ENCODE measurements at places on chromosomes 16 and 17.

- no peak for DNase-seq
These were observed at the start of gene PVALEF for GRCh38 chr17:81165246-81166032. PVALEF (plus strand) TSS chr17:81165507; CDS start chr17:81181227, 15,720 bp downstream.

GRCh38 chr17:68035131-68035522, 408 bp upstream of the KPNA2 start:
- no peak for DNase-seq

DNA sequence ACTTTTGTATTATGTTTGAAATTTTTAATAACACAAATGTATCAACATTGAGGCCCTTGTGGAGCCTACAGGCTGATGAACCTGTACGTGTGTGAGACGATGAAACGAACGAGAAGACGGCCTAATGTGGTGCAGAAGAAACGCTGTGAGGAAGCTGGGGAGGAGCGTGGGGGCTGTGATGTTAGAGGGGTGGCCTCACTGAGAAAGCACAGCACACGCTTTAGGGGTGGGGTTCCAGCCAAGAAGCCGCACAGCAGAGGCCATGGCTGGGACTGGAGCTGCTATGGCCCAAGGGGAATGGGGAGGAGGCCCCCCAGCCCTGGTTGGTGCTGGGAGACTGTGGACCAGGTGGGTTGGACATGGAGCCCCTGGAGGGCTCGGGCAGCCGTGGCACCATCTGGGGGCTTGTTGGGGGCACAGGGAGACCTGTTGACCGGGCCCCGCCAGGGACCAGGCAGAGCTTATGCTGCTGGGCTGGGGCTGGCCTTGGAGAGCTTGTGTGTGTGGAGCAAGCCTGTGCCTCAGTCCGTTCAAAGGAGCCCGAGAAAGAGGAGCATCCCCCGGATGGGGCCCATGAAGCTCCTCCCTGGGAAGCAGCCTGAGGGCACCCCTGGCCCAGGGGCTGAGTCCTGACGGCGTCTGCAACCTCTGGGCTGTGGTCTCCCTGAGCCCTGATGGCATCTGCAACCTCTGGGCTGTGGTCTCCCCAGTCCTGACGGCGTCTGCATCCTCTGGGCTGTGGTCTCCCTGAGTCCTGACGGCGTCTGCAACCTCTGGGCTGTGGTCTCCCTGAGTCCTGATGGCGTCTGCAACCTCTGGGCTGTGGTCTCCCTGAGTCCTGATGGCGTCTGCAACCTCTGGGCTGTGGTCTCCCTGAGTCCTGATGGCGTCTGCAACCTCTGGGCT, 44.7 kb downstream of the METRNL start:
- DNase-seq, result no peak

DNA sequence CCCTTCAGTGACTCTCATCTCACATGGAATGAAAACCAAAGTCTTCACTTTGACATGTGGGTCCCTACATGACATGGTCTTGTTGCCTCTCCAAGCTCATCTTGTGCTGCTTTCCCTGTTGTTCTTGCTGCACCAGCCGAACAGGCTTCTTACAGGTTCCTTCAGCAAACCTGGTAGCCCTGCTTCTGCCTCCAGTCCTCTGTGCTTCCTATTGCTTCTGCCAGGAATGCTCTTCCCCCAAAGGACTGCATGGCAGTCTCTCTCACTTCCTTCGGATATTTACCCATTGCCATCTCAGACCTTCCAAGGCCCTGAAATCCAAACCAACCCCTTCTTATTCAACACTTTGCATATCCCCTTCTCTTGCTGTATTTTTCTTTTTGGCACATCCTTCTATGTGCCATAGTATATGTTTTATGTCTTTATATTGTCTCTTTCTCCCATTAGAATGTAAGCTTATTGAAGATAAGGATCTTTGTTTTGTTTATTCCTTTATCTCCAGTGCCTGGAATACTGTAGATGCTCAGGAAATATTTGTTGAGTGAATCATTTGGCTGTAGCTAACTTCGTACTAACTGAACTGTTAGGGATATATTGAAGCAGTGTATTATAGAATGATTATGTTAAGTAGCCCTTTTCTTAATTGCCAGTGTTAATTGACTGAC, 57.9 kb upstream of the SLC12A3 start:
- DNase-seq, result no peak

DNA sequence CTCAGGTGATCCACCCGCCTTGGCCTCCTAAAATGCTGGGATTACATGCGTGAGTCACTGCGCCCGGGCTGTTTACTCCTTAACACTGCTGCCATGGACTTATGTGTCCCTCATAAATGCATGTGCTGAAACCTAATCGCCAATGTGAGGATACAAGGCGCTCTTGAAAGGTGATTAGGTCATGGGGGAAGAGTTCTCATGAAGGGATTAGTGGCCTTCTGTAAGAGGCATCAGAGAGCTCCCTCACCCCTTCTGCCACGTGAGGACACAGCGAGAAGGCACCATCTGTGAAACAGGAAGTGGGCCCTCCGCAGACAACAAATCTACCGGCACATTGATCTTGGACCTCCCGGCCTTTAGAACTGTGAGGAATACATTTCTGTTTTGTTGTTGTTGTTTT, 19.1 kb downstream of the ITPRIPL2 start:
- DNase-seq, result no peak

GRCh38 chr17:34797720-34798119, 163.5 kb downstream of the CCT6B start:
- DNase-seq, result no peak

DNA sequence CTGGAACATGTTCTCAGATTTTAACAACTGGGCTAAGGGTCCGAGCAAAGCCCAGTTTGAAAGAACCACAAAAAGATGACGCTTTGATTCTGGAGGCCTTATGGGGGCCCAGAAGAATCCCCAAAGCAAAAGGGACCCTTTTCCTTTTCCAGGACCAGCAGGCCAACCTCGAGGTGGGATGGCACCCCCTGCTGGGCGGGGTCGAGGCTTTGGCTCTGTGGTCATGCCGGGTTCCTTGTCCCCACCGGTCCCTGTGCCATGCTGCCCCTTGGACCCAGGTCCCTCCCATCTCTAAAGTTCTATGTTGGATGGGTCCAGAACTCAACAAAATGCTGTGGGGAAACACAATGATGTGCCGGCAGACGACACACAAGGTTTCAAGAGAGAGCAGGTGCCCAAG, 30.9 kb downstream of the TMEM204 start:
- DNase-seq, result no peak

GRCh38 chr17:1640329-1641064, 5.0 kb downstream of the SCARF1 start:
- DNase-seq, result no peak

- no peak for DNase-seq
These were observed 2.9 kb downstream of the TMEM107 start for GRCh38 chr17:8173056-8173870.

DNA sequence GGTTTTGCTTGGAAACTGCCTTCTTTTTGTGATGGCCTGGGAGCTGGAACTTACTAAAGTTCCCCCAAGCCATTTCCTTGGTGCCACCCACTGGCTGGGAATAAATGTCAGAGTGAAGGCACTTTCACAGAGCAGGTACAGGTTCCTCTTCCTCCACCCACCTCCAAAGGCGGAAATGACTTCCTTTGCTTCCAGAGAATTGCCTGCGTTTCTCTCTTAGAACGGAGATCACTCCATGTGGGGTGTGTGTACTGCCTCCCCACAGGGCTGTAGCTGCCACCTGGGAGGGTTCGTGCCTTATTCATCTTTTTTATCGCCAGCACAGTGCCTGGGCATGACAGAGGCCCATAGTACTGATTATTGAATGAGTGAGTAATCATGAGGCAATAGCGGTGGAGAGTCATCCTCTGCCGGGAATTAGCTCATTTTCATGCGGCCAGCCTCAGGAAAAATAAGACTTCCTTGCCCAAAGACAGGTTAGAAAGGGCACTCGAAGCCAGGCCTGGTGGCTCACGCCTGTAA, 32.2 kb upstream of the HAS3 start:
- no peak for DNase-seq

DNA sequence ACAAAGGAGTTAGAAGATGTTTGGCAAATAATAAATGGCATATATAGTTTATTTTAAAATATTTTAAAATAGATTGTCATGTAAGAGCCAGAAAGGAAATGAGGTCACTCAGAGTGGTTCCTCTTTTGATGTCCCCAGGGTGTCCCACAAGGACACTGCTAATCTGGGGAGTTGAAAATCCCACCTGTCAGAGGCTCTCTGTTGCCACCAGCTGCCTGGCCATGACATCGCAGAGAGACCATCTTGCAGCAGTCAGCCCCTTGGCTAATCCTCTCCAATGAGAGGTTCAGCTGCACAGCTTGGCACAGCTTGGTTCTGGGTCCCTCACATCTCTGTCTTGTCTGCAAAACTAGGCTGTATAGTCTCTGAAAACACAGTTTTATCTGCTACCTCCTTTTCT, 11.0 kb upstream of the RBFOX1 start:
- DNase-seq, result no peak

DNA sequence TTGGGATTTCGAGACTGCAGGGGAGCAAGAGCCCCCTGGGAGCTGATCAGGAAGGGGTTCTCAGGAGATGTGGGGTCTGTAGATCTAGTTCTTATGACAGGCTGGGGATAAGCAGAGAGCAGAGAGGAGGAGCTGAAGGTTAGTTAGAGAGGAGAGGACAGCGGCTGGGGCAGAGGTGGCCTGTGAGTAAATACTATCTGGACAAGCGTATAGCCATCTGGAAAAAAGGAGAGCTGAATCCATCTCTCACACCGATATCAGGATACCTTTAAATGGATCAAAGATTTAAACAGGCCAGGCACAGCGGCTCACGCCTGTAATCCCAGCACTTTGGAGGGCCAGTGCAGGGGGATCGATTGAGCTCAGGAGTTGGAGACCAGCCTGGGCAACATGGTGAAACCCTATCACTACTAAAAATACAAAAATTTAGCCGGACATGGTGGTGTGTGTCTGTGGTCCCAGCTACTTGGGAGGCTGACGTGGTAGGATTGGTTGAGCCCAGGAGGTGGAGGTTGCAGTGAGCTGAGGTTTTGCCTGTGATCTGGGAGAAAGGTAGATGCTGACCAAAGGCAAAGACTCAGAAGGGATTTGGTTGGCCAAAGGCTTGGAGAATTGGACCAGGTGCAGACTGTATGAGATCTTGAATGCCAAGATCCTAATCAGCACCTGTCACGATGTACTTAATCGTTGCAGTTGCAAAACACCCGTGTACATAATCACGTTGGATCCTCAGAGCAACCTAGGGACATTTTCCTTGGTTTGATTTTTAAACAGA, 18.9 kb upstream of the SLC25A19 start:
- DNase-seq, result no peak

DNA sequence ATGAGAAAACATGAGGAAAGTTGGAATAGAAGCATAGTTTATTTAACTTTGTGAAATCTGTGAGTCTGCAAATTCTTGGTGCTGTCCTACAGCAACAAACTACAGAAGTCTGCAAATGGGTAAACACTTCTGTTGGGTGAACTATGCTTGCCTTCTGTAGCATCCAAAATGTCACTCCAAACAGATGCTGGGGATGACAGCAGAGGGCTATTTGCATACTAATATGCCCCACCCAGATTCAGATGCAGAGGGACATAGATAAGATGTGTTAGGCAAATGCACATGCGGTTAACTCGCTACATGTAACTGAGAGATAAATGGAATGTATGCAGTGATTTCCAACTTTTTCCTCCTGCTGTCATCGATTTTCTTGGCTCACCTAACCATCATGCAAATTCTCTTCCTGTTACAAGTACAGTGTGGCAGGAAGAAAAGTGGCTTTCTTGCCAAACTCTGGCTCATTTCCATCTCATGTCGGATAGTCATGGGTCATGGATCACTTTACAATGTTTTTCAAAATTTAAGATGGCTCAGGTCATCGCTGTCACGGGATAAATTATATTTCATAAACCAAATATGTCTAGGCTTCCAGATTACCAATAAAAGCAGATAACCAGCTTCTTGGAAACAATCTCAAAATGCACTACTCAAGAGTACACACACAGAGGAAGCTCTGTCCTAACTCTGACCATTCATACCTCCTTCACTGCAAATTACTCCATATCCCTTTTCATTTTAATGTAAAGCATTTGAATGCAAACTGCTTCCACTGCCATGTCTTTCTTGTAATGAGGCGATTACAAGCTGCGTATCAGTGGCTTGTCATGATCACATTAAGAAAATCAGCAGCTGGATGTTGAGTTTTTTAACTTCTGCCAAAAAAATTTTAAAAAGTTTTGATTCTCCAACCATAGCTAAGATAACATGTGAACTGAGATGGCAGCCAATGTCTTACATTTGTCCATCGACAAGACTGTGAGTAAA, 47.7 kb downstream of the ADAMTS18 start:
- no peak for DNase-seq

- DNase-seq, result no peak
These were observed 85.5 kb upstream of the DOC2B start for GRCh38 chr17:266701-267667.

GRCh38 chr16:66959704-66960161, 1.3 kb upstream of the CES3 start:
- DNase-seq, result no peak

DNA sequence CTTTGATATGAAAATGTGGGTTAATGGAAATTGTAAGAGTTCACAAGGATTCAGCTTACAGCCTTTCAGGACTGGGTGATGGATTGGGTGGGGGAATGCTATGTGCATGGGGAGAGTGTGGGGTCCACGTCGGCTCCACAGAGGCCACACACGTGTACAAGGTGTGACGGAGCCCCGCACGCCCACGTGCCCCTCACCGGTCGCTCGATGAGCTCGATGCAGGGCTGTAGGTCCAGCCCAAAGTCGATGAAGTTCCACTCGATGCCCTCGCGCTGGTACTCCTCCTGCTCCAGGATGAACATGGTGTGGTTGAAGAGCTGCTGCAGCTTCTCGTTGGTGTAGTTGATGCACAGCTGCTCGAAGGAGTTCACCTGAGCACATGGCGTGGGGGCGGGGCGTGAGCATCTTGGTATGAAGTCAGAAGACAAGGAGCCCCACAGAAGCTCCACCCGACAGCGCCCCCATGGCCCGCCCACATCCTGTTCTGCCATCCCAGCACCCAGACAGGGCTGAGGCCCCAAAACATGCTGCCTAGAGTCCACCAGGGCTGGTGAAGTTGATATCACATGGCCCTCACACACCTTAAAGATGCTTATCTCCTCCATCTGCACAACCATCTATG, 99.1 kb downstream of the MYH11 start:
- DNase-seq, result no peak

GRCh38 chr16:17335826-17336529, 134.8 kb downstream of the XYLT1 start:
- no peak for DNase-seq

DNA sequence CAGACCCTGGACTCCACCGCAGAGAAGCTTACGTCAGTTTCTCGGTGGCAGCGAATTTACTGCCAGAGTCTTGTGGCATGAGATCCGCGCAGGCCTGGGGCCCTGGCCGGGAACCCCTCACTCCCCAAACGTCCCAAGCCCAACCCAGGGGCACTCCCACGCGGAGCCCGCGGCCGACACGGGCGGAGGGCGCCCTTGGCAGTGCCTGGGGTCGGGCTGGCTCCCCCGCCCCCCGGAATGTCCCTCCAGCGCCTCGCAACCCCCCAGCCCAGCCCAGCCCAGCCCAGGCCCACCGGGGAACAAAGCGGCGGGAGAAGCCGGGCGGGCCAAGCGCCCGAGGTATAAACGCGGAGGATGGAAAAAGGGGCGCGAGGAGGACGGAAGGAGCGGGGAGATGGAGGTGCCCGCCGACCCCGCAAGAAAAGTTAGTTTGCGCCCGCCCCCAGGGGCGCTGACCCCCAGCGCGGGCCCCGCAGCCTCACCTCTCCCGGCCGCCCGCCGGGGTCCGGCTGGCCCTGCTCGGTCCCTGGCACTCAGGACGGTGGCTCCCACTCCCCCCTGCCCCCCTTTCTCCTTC, 330 bp downstream of the CASKIN2 start:
- no peak for DNase-seq

- DNase-seq, result no peak
These were observed 3.9 kb downstream of the TAF1C start for GRCh38 chr16:84182680-84183571.

- DNase-seq, result no peak
These were observed 77.3 kb downstream of the EFCAB13 start for GRCh38 chr17:47401100-47401499.

GRCh38 chr16:70676675-70677498, 9.0 kb downstream of the MTSS2 start:
- no peak for DNase-seq

Data from CMK (cell line).